Activated T-helper 1 cell treated with anti-CD3 and anti-CD28 coated beads, Interleukin-2, amount 50 U/mL, for 16 hours (primary cell): ENCODE measurements at places on chromosomes 7 and 10.

GRCh38 chr10:359093-359492 lies 223.8 kb downstream of the ZMYND11 start:
- DNase-seq, result no peak

DNA sequence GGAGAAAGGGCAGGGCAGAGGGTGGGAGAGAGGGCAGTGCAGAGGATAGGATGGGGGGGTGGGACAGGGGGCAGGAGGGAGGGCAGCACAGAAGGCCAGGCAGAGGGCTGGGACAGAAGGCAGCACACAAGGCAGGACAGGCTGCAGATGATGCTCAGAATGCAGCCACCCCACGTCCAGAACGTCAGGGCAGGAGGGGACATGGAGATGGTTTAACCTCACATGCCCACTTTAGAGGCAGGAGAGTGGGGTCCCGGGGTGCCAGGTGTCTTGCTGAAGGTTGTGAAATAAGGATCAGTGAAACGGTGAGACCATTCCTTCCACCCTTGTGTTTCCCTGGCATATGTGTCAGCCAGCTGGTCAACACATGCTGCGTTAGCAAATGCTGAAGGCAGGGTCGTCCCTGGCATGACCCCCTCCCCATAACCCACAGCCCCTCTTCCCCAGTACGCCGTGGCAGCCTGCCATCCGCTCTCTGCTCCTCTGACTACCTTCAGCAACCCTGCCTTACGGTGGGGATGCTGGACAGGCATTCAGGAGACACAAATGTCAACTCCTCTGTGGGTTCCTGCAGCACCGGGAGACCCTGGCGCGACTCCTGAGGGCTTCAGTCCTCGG lies 592.1 kb downstream of the DNAJB6 start:
- DNase-seq, result no peak

- DNase-seq, result no peak
Measured at GRCh38 chr10:77963901-77964300, 37.3 kb upstream of the DLG5 start.

DNA sequence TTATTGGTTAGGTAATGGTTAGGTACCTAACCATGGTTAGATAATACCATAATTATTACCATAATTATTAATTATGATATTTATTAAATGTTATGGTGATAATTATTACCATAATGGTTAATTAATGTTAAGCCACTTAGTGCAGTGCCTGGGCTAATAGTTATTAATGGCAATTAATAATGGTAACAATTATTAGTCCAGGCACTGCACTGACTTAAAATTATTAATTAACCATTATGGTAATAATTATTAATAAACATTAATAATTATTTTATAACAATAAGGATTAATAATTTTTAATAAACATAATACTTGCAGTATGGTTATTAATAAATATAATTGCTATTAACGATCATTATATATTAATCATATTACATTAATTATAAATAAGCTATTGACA lies 604.0 kb downstream of the CALN1 start:
- DNase-seq, result no peak

- DNase-seq, result no peak
Measured at GRCh38 chr7:6106140-6106904, 75.1 kb downstream of the ANKRD61 start.

- no peak for DNase-seq
Measured at GRCh38 chr10:74333174-74333573, 182.2 kb downstream of the ADK start.

DNA sequence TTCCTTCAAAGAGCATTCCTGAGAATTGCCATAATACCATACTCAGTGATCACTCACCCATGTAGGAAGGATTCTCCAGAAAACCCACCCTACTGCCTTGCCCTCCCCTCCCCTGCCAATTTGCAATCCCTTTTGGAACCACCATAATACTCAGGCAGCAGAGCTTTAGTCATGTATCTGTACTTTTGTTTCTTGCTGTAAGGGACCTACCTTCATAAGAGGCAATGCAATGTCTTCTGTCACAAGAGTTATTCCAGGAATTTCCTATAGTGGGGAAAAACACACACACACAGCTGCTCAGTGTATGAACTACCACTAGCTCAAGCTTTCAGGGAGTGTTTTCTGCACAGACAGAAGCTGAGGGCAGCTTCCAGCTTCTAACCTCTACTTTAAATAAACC lies 67.0 kb downstream of the GSAP start:
- no peak for DNase-seq

- no peak for DNase-seq
Measured at GRCh38 chr7:107471292-107472070, 1.6 kb downstream of the GPR22 start.

- no peak for DNase-seq
Measured at GRCh38 chr7:45072131-45073030, 16.4 kb downstream of the NACAD start.

- no peak for DNase-seq
Measured at GRCh38 chr10:107618504-107618994, 454.0 kb upstream of the SORCS1 start.

DNA sequence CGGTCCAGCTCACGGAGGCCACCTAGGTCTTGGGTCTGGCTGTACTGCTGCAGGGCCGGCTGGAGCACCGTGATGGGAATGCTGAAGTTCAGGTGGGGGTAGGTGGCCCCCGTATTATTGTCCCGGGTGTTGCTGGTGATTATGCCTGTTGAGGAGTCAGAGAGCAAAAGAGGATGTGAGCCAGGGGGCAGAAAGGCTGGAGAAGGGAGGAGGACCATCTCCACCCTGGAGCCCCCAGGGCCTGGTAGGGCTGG lies 6.6 kb downstream of the TYSND1 start:
- DNase-seq, result no peak

DNA sequence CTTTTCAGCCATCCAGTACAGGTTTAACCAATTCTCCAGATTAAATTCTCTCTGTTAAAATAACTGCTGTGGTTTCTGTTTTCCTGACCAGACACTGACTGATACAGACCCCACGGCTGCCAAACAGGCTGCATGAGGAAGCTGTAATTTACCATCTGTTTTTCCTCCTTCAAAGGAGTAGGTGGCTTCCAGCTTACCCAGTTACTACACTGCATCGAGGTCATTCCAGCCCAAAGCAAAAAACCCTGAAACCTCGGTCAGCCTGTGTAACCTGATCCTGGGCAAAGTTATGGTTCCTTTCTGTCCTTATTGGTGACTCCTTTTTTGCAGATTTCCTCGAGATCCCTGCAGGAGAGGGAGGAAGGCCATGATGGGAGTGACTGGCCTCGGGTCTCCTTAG lies 27.9 kb upstream of the LOXL4 start:
- no peak for DNase-seq

DNA sequence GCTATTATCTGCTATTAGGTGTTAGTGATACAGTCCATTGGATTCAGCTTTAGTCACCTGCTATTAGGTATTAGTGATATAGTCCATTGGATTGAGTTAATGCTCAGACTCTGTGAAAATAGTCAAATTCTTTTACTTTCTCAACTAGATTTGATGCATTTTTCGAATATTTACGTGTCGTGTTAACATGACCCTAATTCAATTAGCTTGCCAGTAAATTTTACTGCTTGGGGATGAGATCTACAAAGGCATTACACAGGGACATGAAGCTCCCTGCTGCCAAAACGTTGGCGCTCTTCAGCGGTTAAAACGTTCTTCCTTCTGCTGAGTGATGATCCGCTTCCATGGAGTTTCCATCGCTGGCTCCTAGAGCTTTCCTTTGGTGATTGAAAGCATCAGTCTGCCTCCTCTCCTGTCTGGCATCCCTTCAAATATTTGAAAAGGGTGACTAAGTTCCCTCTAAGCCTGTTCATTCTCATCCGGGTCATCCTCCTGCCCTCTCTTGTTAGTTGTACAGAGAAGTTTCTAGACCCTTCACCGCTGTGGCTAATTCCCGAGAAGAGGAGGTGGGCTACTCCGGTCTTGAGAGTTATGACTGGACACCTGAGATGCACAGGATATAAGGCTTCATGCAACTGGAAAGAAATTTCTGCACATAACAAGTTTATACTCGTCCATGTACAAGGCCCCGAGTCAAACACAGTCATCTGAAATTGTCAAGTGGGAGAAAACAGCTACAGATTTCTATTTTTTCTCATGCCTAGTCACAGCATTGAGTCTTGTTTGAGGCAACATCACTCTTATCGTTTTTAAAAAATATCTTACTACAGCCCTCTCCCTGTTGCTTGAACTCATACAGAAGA lies 254.0 kb downstream of the KLF6 start:
- no peak for DNase-seq

GRCh38 chr7:80632139-80632538 lies 6.3 kb upstream of the CD36 start:
- no peak for DNase-seq
